PC-3 (cell line): ENCODE measurements at places on chromosomes 3 and 15. TPM values are rescaled to one million over a fixed set of nuclear protein-coding genes. Genes with fewer than 3 reads are reported as not detected.

Gene CCR9
- total RNA-seq: not detected in 2 replicates

DNA sequence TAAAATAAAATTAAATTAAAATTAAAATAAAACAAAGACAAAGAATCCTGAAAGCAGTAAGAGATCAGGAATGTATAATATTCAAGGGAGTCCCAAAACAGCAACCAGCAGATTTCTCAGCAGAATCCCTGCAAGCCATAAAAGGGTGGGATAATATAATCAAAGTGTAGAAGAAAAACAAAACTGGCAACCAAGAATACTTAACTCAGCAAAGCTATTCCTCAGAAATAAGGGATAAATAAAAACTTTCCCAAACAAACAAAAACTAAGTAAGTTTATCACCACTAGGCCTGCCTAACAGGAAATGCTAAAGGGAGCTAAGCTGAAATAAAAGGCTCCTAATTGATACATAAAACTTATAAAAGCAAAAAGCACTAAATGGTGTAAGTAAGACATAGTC is 29.8 kb downstream of the THBS1 start:
- no peak for DNase-seq

DNA sequence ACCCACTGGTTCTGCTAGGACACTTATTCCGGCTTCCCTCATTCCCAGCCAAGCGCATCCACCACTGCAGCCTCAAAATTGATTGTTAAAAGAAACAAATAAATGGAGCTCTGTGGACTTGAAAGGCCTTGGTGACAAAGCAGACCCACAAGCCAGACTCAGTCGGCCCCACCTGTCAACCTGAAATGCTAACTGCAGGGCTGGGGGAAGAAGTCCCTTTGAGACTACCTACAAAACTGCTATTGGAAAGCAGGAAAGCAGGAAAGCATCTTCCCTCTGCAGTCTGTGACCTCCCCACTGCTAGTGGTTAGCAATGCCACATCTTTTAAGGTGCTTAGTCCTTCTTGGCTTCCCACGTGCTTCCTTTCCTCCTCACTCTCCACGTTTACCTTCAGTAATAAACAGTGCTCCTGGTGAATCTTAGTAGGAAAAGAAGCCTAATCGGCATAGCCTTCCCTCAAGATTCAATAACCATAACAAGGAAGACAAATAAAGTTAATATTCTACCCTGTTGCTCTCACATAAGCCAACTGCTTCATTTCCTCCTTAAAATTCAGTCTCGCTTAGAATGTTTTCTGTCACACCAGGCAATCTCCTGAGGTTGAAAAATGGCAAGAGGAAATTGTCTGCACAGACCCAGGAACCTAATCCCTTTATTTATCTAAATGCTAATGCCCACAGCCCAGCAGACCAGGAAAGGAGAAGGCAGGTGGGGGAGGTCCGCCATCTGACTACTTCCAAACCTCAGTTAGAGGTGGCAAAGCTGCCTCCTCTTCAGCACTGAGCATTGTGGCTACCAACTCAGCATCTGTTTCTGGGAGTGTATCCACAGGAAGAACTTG is 296.2 kb downstream of the NEK10 start:
- no peak for DNase-seq

- no peak for DNase-seq
Measured at GRCh38 chr3:171643033-171643432, 167.2 kb downstream of the PLD1 start.

GRCh38 chr15:101437209-101437608 is 52.3 kb downstream of the PCSK6 start:
- no peak for DNase-seq

- no peak for DNase-seq
Measured at GRCh38 chr15:63358241-63359029, 23.2 kb downstream of the CA12 start.
